Activated CD8-positive, alpha-beta T cell treated with anti-CD3 and anti-CD28 coated beads, Interleukin-2, amount 10 ng/mL, durations not matched to agents 7 days and 5 days (primary cell): ENCODE measurements at places on chromosomes 5 and 9.

GRCh38 chr9:111959468-111960359 is 63.1 kb downstream of the UGCG start:
- DNase-seq = no peak

DNA sequence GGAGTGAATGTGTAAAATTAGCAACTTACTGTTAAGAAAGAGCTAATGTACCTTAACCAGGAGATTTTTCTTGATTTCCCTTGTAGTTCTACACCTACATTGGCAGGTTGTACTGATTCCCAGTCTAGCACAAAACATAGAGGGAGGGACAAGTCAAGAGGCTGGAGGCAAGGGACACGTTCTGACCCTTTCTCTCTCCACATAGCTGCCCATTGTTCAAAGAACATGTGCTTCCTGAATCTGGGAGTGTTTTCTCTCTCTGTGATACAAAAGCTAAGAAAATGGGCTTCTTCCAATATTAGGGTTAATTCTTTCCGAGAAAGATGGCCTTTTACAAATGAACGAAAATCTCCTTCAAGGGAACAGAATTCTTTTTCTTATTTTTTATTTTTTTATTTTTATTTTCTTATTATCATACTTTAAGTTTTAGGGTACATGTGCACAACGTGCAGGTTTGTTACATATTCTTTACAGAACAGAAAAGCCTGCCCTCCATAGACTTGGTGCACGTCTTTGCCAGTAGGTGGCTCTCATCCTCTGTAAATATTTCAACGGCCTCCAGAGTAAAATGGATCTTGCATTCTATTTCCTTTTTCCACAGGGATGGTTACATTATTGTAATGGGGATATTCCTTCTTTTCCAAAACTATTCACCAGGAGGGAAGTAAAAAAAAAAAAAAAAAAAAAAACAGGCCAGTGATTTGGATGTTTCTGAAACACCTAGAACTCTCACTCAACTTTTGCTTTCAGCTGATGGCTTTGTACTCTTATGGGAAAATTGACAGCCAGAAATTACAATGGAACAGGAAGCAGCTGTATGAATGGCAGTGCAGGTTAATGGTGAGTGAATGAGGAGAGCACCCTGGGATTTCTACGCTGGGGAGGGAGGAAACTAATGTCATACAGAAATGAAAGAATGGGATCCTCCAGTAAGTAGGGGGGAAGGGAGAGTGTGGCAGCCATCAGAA is 13.1 kb upstream of the IFNA5 start:
- peak; percentile 57 for DNase-seq

- DNase-seq = no peak
These were observed 533.9 kb downstream of the TLR4 start for GRCh38 chr9:118238139-118238538.

DNA sequence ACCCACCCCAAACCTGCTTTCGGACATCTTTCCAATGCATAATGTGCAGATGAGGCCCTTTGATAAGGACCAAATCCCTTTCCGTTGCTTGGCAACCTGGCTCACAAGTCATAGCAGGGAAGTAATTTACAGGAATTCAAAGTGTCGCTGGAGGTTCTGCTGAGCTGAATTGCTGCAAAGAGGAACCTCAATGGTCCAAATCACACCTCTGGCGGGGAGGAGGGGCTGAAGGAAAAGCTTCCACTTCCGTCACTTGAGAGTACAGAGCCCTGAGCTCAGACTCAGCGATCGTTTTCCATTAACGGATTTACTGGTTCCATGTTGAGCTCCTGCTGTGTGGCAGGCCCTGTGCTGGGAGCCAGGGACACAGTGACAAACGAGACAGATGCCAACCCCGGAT is 99.3 kb downstream of the KCNIP1 start:
- DNase-seq = no peak

DNA sequence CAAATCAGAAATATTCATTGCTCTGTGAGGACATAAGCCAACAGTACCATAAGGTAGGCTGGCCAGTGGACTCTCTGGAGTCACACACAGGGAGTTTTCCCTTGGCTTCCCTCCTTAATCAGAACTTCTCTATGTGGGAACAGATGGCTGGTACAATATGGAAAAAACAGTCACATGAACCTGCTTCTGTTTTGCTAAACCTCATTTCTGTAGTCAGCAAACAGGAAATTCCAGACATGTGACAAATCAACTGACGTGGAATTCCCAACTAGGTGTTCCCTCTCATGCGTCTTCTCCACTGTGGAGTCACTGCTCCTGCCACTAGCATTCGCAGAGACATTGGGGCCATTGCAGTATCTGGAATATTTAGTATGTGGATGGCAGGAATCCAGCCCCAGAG is 617.6 kb downstream of the KIF4B start:
- no peak for DNase-seq

GRCh38 chr5:138949223-138949574 is 74.1 kb upstream of the LRRTM2 start:
- DNase-seq = no peak

DNA sequence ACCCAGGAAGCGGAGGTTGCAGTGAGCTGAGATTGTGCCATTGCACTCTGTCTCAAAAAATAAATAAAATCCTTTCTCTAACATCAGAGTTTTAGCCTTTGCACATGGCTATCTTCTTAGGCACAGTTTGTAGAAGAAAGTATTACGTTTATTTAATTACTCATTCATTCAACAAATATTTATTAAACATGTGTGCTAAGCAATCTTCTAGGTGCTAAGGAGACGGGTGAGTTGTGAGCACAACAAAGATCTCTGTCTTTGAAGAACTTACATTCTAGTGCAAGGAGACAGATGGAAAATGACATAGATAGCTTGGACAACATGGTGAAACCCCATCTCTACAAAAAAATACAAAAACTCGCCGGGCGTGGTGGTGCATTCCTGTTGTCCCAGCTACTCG is 122.3 kb upstream of the MYO10 start:
- no peak for DNase-seq

- no peak for DNase-seq
These were observed 29.3 kb downstream of the CARTPT start for GRCh38 chr5:71748360-71748759.
